T-helper 22 cell (primary cell): ENCODE measurements at places on chromosomes 1 and 21.

DNA sequence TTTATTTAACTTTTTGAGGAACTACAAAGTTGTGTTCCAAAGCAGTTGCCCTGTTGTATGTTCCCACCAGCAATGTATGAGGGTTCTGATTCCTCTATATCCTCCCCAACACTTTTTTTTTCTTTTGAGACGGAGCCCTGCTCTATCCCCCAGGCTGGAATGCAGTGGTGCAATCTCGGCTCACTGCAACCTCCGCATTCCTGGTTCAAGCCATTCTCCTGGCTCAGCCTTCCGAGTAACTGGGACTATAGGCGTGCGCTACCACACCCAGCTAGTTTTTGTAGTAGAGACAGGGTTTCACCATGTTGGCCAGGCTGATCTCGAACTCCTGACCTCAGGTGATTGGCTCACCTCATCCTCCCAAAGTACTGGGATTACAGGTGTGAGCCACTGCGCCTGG is 60.4 kb upstream of the ENAH start:
- DNase-seq, result no peak

DNA sequence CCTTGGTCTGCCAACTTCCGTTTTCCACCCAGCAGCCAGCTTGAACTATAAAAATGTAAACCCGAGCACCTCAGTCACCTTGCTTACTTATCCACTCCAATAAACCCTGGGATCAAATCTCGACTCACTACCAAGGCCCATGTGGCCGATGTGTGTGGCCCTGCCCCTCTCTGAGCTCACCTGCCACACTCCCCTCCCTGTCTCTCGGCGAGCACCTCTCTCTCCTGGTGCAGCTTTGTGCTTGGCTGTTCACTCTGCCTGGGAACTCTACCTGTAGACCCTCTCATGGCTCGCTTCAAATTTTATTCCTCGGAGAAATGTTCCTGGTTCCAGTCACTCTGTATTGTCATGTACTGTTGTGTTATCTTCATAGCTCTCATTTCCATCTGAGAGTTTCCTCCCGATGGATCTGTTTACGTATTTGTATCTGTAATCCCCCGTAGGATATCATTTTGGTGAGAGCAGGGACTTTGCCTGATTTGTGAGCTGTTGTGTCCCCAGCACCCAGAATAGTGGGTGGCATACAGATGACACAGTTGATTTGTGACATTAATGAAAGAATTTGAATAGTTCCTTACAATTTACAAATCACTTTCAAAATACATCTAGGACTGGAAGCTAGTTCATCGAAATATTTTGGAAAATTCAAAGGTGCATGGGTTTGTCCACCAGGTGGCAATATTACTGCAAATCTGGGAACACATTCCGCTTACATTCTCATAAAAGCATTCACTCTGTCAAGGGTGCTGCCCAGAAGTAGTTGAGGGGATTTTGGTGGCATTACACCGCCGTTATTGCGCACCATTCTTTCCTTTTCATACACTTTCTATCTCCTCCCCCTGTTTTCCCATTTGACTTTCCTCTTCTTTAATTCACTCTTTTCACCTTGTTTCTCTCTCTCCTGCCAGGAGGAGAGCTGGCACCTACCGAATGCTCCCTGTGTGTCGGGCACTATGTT is 95.3 kb downstream of the ABCA4 start:
- DNase-seq, result no peak

- no peak for DNase-seq
Observed at GRCh38 chr21:39637197-39637970, 24.6 kb downstream of the B3GALT5 start.

GRCh38 chr1:163826500-163826899 is 504.7 kb downstream of the NUF2 start:
- no peak for DNase-seq

GRCh38 chr1:106937104-106937503 is 119.4 kb upstream of the PRMT6 start:
- no peak for DNase-seq

DNA sequence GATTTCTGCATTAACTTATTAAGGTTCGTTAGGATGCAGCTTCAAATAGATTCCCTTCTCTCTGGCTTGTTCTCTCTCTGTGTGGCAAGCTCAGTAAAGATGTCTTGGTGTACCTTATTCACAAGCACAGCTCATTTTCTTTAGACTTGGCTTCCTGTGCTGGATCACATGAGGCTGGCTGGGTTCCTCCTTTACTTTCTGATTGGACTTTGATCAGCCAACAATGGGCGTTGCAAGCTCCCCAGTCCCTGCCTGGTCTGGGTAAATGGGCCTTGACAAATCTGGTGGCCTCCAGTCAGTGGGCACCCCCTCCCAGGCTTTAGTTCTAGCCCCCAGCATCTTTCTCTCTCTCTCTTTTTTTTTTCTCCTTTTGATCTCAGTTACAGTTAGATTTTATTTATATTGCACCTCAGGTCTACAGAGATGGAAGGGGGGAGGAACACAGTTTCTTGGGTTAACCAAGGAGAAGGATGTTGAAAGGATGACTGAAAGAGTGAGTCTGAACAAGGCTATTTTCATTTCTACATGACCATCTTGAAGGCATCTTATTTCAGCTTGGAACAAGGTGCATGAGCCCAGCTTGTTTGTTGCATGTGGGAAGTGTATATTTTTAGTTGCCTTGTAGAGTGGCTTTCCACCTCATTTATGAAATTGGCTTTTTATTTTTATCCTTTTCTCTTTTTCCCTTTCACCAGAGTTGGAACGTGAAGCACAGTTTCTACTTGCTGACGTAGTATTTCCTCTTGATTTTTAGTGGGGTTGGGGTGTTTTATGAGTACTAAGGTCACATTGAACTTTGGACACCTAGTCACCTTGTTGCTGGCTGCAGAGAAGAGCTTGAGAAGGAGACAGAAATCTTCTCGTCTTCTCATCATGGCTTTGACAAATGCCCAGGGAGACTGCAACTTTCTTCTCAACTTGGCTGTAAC is 77.1 kb downstream of the PBX1 start:
- DNase-seq, result no peak

GRCh38 chr1:61334718-61335589 is 252.6 kb downstream of the NFIA start:
- DNase-seq, result no peak

GRCh38 chr1:31788825-31789256 is 24.7 kb upstream of the ADGRB2 start:
- no peak for DNase-seq

GRCh38 chr1:89557445-89557825 is 32.8 kb downstream of the LRRC8B start:
- no peak for DNase-seq

DNA sequence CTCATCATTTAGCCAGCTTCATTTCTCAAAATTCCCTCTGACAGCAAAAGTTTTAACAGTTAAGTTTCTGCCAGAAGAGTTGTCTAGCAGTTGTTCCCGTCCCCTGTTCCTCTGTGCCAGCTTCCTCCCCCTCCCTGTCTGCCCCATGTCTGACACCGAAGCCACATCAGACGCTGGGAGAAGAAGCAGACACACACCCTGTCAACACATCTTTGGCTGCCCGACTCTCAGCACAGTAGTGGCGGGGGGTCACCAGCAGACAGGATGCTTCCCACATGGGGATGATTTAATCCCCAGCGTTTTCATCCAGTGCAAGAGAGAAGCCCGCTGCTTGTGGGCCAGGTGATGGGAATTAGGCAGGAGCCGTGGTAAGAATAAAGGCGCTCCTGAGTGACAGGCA is 379.4 kb upstream of the RUNX1 start:
- no peak for DNase-seq

GRCh38 chr1:102628109-102628613 is 480.2 kb downstream of the COL11A1 start:
- DNase-seq, result no peak

- DNase-seq, result no peak
Observed at GRCh38 chr1:59138402-59138801, 158.5 kb upstream of the FGGY start.
